Esophagus squamous epithelium (tissue), 5 donors: ENCODE measurements at places on chromosomes 16 and 17.

DNA sequence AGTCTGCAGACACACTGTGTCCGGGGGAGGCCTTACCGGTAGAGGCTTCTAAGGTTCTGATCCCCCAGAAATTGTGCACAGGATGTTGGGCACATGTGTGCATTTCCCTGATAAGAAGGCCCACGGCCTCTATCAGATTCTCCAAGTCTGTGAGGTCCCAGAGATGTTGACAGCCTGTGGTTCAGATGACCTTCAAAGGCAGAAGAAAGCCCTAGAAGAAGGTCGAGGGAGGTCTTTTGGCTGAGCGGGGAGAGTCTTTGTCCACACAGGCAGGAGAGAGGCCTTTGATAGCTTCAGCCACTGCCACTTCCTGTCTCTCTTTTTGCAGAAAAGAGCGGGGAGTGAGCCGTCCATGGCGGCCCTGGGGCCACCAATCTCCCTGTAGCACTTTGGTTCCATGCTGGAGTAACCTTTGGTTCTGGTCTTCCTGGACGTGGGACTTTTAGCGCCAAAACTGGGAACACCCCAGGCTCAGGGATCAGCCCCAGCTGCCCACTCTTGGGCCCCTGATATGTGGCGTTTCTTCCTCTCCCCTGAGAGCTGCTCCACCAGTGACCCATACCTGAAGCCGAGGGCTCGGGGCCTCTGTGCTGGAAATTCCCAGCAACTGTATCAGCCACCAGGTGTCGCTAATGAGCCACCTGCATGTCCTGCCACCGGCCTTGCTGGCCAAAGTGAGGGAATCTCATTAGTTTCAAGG lies 28.1 kb upstream of the LGALS9 start:
- H3K27me3 ChIP-seq = no peaks in the 10 kb centered on the region
- H3K4me3 ChIP-seq = no peak overlapping the region
- peaks cover 83% of the 10 kb centered on the region for H3K36me3 ChIP-seq
- DNase-seq = no peak
- H3K4me1 ChIP-seq = peaks cover 4% of the 10 kb centered on the region

GRCh38 chr16:67027046-67027445 lies 1.9 kb upstream of the CBFB start:
- H3K4me3 ChIP-seq = no peak overlapping the region
- no peak overlapping the region for H3K27ac ChIP-seq
- no peak for DNase-seq
- peaks cover 20% of the 10 kb centered on the region for H3K4me1 ChIP-seq

DNA sequence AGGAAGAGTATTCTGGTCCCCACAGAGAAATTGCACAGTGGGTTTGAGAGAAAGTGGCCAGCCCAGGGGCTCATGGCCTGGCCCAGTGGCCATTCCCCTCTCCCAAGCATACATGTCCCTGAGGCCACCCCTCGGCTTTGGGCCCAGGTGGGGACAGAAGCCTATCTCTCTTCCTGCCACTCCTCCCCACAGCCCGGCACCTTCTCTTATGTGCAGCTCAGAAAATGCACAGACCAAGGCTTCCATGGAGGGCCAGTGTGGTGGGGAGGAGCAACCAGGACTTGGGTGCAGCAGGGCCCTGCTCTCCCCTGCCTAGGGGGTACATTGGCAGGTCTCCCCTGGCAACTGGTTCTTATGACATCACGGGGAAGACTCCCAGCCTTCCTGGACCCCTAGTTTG lies at the start of gene C16orf90:
Gene C16orf90, minus strand, starts transcription at position 314 of the 400 bp plus-strand sequence. Its CDS starts 68 bp downstream, at position 246.
- no peak within 1 kb of the TSS for H3K4me3 ChIP-seq
- no peak for DNase-seq
- no peak within 1 kb of the TSS for H3K27ac ChIP-seq
- H3K4me1 ChIP-seq = peaks cover 18% of the 10 kb centered on the region
- H3K36me3 ChIP-seq = no peaks in the 10 kb centered on the region

DNA sequence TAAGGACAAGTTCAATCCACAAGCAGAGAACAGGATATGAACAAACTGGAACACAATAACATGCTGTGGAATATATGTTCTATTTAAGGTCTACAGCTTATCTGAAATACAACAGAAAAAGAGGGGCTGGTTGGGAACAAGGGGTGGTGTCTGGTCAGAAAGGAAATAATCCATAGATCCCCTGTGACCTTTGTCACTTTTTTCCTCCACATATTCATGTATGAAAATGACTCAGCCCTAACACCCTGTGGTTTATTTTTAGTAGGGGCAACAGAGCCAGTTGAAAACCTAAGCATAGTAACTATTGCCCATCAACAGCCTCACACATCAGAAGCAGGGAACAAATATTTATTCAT lies 12.3 kb upstream of the SPAG9 start:
- H3K4me1 ChIP-seq = peaks cover 5% of the 10 kb centered on the region
- no peak for DNase-seq
- no peaks in the 10 kb centered on the region for H3K36me3 ChIP-seq
- H3K27ac ChIP-seq = peak overlapping the region; percentile 10
- no peaks in the 10 kb centered on the region for H3K27me3 ChIP-seq
- H3K4me3 ChIP-seq = no peak overlapping the region

GRCh38 chr17:82235775-82236141 lies 6.9 kb downstream of the SLC16A3 start:
- H3K36me3 ChIP-seq = peaks cover 37% of the 10 kb centered on the region
- H3K27ac ChIP-seq = peak overlapping the region; percentile 57
- no peak for DNase-seq
- H3K27me3 ChIP-seq = no peaks in the 10 kb centered on the region
- H3K4me3 ChIP-seq = no peak overlapping the region
- H3K4me1 ChIP-seq = peaks cover 98% of the 10 kb centered on the region

GRCh38 chr16:24988593-24989338 lies 26.4 kb downstream of the ARHGAP17 start:
- no peak overlapping the region for H3K4me3 ChIP-seq
- H3K27me3 ChIP-seq = no peaks in the 10 kb centered on the region
- no peak for DNase-seq
- peaks cover 22% of the 10 kb centered on the region for H3K4me1 ChIP-seq

- no peaks in the 10 kb centered on the region for H3K27me3 ChIP-seq
- H3K36me3 ChIP-seq = no peaks in the 10 kb centered on the region
- no peak overlapping the region for H3K27ac ChIP-seq
Observed at GRCh38 chr17:68182940-68183551, 64.8 kb upstream of the AMZ2 start.

GRCh38 chr17:36089888-36090836 lies at the start of gene CCL3:
CCL3 (minus strand) TSS chr17:36090143; CDS start chr17:36090058, 85 bp downstream.
- no peak for DNase-seq
- H3K36me3 ChIP-seq = no peaks in the 10 kb centered on the region
- no peaks in the 10 kb centered on the region for H3K27me3 ChIP-seq
- no peak within 1 kb of the TSS for H3K4me3 ChIP-seq
- no peak within 1 kb of the TSS for H3K27ac ChIP-seq
- H3K4me1 ChIP-seq = no peaks in the 10 kb centered on the region

DNA sequence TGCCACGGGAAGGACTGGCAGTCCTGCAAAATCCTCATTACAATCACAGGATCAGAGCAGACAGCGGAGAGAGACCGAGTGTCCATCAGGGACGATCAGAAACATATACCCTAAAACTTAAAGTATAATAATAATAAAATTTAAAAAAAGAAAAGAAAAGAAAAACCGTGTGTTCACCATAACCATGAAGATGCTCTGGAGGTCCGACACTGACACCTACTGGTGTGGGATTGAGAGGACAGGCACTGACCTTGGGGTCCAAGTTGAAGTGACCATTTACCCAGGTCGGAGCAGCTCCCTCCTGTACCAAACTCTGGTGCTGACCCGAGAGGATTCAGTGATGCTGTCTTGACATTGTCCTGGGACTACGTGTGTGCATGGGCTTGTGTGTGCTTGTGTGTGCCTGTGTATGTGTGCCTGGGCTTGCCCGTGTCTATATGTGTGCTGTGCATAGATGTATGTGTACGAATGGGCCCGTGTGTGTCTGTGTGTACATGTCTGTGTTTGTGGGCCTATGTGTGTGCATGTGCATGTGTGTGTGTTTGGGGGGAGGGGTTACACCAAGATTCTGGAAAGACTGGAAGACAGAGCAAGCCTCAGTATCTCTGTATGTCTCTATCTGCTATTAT lies 10.0 kb upstream of the CD300LD start:
- no peak for DNase-seq
- H3K4me3 ChIP-seq = no peak overlapping the region
- peaks cover 22% of the 10 kb centered on the region for H3K4me1 ChIP-seq
- no peaks in the 10 kb centered on the region for H3K27me3 ChIP-seq

DNA sequence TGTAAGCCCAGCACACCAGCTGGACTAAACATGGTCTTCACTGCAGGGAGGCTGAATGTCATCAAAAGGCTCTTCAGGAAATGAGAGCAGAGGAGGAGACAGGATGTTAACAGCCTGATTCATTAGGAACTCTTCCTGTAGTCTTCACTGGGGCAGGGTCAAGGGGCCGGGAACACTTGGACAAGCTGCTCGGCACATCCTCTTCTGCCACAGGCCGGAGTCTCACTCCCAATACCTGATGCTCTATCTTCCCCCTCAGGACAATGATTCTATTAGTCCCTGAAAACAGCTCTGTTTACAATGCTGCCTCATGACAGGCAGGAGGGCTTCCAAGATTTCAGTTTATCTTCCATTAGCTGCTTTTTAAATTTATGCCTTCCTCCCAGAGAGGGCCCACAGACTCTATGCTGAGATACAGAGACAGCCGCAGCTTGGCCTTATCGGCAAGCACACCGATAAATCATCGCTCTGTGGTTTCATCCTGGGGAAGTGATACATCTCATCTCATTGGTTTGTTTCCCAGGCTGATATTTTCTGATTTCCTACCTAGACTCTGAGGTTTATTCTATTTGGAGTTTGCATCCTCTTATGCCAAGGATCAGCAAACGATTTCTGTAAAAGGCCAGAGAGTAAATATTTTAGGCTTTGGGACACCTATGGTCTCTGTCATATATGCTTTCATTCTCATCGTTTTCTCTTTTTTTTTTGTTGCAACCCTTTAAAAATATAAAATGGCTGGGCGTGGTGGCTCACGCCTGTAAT lies 214.0 kb upstream of the ASIC2 start:
- no peaks in the 10 kb centered on the region for H3K4me1 ChIP-seq
- no peak for DNase-seq
- H3K27me3 ChIP-seq = no peaks in the 10 kb centered on the region
- H3K4me3 ChIP-seq = no peak overlapping the region

GRCh38 chr17:354651-355556 lies 2.3 kb upstream of the RPH3AL start:
- H3K27ac ChIP-seq = no peak overlapping the region
- no peak overlapping the region for H3K4me3 ChIP-seq
- H3K4me1 ChIP-seq = no peaks in the 10 kb centered on the region
- no peaks in the 10 kb centered on the region for H3K27me3 ChIP-seq
- H3K36me3 ChIP-seq = no peaks in the 10 kb centered on the region

DNA sequence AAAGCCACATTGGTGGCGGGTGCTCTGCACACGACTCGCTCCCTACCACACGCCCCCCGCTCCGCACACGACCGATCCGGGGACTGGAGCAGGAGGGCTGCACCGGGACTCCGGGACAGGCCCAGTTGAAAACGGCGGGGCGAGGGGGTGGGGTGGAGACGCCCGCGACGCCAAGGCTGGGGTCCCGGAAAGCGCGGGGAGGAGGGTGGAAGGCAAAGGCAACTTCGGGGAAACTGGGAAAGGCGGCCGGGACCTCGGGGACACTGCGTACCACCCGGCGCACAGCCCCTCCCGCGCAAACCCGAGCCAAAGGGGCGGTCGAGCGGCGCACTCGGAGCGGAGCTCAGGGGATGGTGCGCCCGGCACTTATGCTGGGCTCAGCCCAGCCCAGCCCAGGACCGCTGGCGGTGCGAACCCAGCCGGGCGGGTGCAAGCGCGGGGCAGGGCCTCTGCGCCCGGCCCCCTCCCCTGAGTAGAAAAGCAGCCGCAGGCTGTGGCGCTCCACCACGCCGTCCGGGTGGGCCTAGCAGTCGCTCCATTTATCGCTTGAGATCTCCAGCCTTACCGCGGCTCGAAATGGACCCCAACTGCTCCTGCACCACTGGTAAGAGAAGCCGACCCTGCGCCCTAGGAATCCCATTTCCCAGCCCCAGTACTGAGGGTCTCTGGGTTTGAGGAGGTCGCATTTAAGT lies at the start of gene MT1M:
Gene MT1M, plus strand, starts transcription at position 504 of the 692 bp plus-strand sequence. Its CDS starts 73 bp downstream, at position 577.
- no peaks in the 10 kb centered on the region for H3K36me3 ChIP-seq
- peak within 1 kb of the TSS; percentile 76 for H3K27ac ChIP-seq

DNA sequence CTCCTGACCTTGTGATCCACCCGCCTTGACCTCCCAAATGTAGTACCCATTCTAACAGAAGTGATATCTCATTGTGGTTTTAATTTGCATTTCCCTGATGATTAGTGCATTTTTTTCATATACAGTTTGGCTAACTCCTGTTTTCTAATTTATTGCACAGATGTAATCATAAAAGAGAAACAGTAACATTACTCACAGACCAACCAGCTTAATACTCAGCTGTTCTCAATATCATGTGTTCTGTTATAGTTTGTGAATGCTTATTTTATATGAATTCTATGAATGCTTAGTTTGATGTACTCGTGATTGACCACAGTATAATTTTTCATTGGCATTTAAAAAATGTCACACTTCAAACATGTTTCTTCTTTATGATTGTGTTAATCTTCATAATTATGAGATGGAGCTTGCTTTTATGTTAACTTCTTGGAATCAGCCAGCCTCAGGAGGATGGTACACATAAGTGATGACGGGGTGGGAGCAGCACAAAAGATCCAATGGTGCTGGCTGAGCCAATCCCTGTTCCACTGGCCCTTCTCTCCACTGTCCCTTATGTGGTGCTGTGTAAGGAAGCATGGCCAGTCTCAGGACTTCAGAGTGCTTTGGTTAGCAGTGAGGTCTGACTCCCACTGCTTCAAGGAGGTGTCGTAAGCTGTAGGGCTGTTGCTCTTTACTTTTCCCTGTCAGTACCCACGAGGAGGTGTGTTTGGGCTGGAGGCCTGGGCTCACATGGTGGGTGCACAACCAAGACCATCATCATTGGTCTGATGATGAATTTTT lies 191.0 kb downstream of the SPECC1 start:
- no peak overlapping the region for H3K27ac ChIP-seq
- H3K4me1 ChIP-seq = no peaks in the 10 kb centered on the region
- no peak overlapping the region for H3K4me3 ChIP-seq

GRCh38 chr17:30379903-30380381 lies 1.2 kb downstream of the CPD start:
- H3K27ac ChIP-seq = peak overlapping the region; percentile 91
- no peaks in the 10 kb centered on the region for H3K36me3 ChIP-seq
- no peaks in the 10 kb centered on the region for H3K27me3 ChIP-seq
- H3K4me3 ChIP-seq = peak overlapping the region; percentile 88

DNA sequence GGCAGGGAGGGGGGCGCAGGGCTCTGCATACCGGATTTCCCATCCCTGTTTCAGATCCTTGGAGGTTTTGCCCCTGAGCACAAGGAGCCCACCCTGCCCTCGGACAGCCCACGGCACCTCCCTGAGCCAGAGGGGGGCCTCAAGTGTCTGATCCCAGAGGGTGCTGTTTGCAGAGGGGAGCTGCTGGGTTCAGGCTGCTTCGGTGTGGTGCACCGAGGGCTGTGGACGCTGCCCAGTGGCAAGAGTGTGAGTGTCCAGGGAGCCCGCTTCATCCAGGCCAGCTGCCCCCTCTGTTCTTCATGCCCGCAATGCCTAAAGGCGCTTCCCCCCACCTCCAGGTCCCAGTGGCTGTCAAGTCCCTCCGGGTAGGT lies 2.5 kb downstream of the TNK1 start:
- H3K27ac ChIP-seq = peak overlapping the region; percentile 71
- H3K4me1 ChIP-seq = peaks cover 20% of the 10 kb centered on the region
- peaks cover 55% of the 10 kb centered on the region for H3K36me3 ChIP-seq
- DNase-seq = no peak
- peaks cover 5% of the 10 kb centered on the region for H3K27me3 ChIP-seq

GRCh38 chr17:11589716-11590115 lies 8.6 kb upstream of the DNAH9 start:
- H3K4me3 ChIP-seq = no peak overlapping the region
- no peaks in the 10 kb centered on the region for H3K27me3 ChIP-seq
- DNase-seq = no peak
- no peaks in the 10 kb centered on the region for H3K4me1 ChIP-seq

GRCh38 chr16:50765861-50766260 lies 24.0 kb downstream of the CYLD start:
- DNase-seq = no peak
- peaks cover 6% of the 10 kb centered on the region for H3K36me3 ChIP-seq
- H3K27me3 ChIP-seq = no peaks in the 10 kb centered on the region
- H3K4me1 ChIP-seq = peaks cover 24% of the 10 kb centered on the region
- H3K4me3 ChIP-seq = no peak overlapping the region
